ENCODE measurements at places on chromosomes 4 and X.
A peak's percentile ranks its signal among the peaks of the same experiment; 100 is the strongest.

DNA sequence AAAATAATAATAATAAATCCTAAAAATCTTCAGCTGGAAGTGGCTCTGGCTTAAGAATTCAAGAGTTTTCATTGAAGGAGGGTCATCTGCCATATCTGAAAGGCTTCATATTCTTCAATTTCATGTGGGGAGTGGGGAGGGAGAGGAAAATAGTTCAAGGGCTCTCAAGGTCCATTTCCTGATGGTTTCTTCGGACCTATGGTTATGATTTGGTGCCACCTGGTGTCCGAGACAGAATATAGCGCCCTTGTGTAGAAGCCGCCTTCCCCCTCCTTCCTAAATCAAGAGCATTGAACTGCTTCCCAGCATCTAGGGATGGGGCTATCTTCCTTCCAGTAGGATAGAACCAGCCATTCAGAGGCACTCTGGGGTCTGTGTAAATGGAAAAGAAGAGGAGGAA, 34.3 kb downstream of the NLGN3 start:
- DNase-seq, result peak; percentile 78

DNA sequence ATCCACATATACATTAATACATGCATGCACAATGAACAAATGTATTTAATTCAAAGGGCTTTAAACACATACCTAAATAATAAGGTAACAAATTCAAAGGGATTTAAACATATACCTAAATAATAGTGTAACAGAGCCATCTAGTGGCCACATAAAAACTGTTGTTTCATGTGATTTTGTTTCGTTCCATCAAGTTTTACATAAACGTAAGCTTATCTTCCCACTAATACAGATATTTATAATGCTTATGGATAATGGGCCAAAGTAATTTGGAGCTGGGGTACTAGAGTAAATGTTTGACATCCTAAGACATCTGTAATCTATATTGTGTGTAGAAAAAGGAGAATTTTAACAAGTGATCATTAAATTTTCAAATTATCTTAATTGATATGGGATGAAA, 82.3 kb downstream of the PRSS12 start:
- peak; percentile 61 for DNase-seq

DNA sequence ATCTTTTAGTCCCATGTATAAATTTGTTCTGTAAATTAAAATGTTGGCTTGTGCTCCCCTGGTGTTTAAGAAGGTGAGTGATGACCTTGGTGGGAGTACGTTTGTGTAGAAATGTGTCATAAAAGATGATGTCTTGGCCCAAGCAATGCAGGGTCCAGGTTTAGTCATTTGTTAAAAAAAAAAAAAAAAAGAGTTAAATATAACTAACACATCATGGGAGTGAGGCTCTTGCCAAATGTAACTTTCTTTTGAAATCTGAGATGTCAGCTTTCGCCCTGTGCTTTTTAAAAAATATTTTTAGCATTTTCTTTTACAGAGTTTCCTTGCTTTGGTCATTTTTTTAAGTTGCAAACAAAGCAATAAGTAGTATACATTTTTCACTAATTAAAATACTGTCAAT, 135.6 kb downstream of the FBXO8 start:
- no peak for DNase-seq

DNA sequence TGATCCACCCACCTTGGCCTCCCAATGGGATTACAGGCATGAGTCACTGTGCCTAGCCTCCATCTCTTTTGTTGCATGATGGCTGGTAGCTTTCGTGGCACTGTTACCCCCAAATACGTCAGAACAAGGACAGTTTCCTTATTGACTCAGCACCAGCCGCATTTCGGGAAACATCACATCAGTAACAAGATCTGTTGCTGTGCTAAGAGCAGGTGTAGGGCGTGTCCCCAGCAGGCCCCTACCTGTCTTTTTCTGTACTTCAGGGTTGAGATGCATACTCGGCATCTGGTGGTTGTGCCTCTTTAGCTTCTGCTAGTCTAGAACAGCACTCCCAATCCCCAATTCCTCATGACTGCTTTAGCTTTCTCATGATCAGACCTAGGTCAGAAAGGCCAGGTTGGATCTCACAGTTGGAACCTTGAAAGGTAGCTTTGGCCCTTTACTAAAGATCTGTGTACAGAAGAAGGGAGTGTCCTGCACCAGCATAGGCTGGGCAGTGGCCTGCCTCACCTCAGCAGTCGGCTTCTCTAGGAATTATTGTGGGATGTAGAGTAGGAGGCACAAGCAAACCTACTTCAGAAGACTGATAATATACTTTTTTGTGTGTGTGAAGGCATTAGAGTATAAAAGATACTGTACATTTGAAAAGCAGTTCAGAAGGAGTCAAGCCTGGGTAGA, 36.8 kb downstream of the NSD2 start:
- no peak for DNase-seq

DNA sequence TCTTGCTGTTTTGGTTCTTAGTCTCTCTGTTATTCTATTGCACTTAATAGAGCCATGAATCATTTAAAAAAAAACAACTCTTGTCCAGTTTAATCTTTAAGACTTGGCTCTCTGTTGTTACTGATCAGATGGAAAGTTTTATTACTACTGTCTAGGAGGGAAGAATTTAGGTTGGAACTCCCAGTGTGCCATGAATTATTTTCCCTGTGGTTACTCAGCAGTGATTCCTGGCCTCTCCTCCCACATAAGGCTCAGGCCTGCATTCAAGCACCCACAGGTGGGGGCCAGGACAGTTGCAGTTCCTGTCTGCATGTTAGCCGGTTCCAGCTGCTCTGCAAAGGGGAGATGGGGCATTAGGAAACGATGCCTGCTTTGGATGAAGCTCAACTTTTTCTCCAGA, 29.8 kb upstream of the ESX1 start:
- no peak for DNase-seq

- DNase-seq, result peak; percentile 12
Measured at GRCh38 chr4:26074712-26075430, 160.9 kb downstream of the SMIM20 start.

DNA sequence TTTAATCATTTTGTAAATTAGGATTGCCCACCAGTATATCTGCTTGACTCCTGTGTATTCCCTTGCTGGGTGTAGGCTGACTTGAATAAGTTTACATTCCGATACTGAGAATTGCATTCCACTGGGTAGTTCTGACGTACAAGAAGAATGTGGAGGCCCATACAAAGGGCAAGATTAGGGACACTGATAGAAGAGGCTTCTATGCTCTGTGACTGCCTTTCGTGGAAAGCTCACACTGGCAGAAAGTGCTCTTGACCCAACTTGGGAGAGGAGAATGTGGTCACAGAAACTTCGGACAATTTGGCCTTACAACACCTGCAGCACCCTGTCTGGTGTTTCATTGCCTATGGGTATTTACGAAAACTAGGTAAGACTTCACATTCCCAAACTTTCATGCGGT, 126.3 kb downstream of the RAPGEF2 start:
- no peak for DNase-seq

- DNase-seq, result no peak
Measured at GRCh38 chrX:20445109-20445508, 178.4 kb upstream of the RPS6KA3 start.

GRCh38 chr4:163071308-163071707, 95.4 kb downstream of the NAF1 start:
- no peak for DNase-seq

DNA sequence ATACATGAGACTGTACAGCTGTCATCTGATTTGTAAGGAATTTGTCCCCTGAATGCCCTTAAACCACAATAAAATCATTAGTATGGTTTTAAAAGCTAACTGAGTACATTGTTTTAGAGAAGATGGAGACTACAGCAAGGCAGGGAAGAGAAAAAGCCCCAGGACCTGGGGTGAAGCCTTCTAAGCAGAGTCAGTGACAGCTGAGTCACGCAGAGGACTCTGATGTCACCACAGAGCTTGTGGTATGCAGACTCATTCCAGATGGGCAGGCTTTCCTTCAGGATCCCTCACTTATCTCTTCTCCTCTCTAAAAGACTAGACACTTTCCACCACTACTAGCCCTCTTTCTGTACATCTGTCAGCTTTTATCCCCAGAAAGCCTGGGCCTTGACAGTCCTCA, 97.1 kb upstream of the ATOH1 start:
- DNase-seq, result no peak

DNA sequence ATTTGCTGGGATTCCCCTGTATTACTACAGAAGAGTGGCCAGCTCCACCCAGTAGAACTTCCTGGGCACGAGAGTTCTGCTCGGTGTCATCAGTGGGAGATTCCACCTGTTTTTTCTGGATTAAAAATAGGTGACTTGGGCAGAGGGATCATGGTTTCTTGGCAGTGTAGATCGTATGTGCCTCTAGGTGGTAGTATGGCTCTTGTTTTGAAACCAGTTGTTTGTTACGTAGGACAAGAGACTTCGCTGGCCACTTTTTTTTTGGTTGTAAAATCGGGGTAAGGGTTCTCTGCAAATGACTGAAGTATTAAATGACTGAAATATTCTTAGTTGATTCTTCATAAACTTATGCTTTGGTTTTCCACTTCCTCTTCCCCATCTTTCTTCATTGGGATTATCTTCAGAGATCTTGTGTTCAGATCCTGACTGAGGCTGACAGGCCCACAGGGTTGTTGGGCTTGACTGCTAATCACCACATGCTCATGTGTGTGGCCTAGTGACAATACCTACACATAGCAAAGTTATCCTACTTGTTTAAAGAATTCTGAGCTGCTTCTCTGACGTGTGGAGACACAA, 43.8 kb upstream of the WDR1 start:
- peak; percentile 11 for DNase-seq

DNA sequence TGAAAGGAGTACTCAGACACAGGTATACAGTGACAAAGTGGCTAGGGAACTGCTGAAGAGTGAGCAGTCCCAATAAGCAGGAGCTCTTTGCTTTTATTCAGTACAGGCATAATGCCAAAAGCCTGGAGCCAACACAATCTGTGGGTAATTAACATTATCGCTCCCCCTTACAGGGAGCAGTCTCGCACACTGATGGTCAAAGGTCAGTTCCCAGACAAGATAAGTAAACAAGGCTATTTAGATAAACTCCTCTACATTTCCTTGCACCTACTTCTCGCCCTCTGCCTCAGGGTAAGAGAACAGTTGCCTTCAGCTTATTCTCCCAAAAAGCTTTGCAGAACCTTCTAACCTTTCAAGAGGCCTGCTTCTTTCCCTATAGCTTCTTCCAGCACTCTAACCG, 73.9 kb upstream of the TAF9B start:
- DNase-seq, result no peak

DNA sequence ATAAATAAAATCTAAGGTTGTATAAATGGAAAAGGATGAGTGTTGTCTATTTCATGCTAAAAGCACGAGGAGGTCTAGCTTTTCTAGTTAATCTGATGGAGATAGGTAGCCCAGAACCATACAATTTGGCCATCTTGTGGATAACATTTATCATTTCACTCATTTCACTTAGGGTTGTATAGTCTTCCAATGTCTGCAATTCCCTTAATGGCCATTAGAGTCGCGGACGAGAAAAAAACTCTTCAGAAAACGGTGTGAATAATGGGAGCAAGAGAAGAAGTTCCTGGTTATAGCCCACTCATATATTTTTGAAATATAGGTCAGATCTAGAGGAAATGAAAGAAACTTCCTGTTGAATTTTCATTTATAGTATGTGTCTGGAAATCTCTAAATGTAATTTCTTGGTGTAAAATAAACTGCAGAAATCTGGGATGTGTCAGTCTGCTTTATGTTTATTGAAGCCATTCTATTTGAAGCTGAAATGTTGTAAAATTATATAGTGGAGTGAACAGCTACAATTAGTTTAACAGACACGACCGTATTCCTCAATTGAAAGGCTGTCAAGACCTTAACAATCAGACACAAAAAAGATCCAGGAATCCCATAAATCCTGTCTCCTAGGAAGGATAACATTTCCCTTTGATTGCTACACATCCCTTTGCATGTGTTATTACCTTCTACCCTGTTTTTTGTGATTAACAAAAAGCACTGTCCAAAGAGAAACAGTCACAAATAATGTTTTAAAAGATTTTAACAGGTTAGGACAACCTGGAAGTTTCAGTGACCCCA, 47.7 kb upstream of the MGST2 start:
- DNase-seq, result no peak

GRCh38 chr4:150232029-150232428, 153.8 kb downstream of the DCLK2 start:
- DNase-seq, result no peak

- peak; percentile 34 for DNase-seq
Measured at GRCh38 chr4:93086356-93086755, 742.2 kb upstream of the ATOH1 start.

DNA sequence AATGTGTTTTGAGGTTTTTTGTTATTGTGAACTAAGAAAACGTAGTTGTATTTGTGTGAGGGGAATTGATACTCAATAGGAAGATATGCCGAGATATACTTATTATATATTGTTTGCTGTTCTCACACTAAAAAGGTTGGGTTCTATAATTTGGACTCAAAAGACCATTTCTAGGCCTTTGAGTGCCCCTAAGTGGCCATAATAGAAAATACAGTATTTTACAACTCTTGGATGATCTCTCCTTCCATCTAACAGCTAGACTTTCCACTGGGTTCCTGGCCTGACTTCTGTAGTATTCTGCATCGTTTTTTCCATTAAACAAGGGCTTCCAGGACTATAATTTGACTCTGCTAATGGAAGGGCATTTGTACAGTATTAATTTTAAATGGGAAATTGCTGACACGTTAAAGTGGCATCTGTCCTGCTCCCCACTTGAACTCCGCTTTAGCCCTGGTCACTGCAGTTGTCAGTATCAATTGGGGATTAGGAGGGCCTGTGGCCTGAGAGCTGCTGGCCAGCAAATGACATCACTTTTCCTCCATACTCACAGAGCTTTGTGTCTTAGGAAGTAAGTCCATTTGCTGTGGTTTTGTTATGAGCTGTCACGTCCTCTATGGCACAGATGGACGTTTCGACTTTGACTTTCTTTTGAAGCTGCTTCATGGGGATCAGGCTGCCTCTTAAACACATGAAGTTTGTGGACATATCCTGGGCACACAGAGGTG, 176.9 kb downstream of the SLIT2 start:
- DNase-seq, result peak; percentile 68

DNA sequence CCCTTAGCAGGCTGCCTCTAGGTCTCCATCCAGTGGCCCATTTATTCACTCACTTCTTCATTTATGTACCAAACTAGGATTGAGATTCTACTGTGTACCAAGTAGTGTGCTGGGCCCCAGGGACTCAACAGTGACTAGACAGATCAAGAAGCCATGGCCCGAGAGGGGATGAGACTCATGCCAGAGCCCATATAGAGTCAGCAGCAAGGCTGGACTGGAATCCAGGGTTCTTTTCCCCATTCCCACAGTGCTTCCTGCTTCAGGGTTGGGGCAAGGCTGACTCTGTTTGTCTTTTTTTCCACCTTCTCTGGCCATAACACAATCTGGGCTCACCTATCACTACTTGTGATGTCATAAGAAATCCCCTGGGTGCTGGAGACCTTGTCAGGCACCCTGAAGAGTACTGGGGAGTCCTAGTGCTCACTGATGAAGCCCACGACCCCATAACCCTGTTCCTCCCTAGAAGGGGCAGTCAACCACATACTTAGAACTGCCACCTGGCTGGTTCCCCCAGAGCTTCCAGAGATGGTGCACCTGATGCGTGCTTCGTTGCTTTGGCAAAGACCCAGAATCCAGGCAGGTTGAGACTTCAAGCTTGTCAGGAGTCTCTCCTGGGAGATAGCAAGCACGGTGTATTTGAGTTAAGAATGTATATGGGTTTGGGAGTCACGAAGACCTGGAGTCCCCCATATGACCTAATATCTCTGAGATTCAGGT, 6.2 kb downstream of the RTL5 start:
- no peak for DNase-seq

GRCh38 chrX:110418316-110419235, 59.9 kb downstream of the RTL9 start:
- DNase-seq, result peak; percentile 18
